Lung microvascular endothelial cell (primary cell): ENCODE measurements at places on chromosomes 6 and 20. TPM values are rescaled to one million over a fixed set of nuclear protein-coding genes. Genes with fewer than 3 reads are reported as not detected.

GRCh38 chr6:136962661-136963060 lies 40.6 kb downstream of the SLC35D3 start:
- peak; percentile 15 for DNase-seq

DNA sequence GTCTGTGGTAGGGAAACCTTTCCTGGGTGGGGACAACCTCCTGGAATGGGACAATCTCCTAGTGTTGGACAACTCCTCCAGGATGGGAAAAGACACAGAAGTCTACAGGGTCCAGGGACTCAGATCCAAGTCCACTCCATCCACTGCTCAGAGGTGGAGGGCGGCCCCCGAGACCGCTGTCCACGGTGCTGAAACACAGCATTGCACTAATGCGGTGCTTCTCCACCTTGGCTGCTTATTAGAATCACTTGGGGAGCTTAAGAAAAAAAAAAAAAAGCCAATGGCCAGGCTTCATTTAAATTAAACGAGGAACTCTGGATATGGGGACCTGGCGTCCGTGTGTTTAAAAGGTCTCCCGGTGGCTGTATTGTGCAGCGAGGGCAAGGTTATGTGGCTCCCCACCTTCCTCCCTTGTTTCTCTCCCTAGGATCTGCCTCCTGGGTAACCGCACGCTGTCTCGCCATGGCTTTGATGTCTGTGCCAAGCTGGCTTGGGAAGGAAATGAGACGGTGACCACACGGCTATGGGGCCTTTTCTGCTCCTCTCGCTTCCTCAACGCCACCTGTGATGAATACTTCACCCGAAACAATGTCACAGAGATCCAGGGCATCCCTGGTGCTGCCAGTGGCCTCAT lies 12.0 kb downstream of the SLC12A5 start:
- DNase-seq, result peak; percentile 58

- DNase-seq, result no peak
Observed at GRCh38 chr6:134207421-134207820, 110.5 kb downstream of the SGK1 start.

- no peak for DNase-seq
Observed at GRCh38 chr6:156131221-156131903, 645.8 kb upstream of the ARID1B start.

DNA sequence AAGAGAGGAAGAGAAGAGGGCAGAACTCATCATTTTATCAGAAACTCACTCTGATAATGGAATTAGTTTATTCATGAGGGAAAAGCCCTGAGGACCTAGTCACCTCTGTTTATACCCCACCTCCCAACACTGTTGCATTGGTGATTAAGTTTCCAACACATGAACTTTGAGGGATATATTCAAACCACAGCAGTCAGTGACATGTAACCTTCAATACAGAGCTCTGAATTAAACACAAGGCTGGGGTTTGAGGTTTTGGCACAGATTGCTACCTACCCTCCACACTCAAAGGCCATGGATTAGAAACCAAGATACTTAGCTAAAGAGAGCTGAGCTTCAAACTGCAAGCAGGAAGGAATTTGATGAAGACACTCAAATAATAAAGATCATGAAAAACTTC lies 48.5 kb upstream of the MOCS1 start:
- DNase-seq, result no peak

DNA sequence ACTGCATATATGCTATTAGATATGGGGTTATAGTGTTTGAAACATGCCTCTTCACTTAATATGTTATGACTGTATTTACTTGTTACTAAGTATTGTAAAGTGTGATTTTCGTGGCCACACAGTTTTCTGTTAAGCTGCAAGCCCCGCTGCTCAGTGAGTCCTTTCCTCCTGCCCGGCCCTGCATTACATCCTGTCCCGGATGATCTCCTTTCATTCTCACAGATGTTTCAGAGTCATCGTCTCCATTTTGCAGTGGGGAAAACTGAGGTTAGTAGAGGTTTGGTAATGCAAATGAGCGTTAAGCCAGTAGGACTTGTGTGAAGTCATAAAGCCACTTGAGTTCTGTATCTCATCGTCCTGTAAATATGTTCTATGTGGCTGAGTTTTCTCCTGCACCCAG lies 155.5 kb downstream of the CFAP61 start:
- DNase-seq, result no peak

DNA sequence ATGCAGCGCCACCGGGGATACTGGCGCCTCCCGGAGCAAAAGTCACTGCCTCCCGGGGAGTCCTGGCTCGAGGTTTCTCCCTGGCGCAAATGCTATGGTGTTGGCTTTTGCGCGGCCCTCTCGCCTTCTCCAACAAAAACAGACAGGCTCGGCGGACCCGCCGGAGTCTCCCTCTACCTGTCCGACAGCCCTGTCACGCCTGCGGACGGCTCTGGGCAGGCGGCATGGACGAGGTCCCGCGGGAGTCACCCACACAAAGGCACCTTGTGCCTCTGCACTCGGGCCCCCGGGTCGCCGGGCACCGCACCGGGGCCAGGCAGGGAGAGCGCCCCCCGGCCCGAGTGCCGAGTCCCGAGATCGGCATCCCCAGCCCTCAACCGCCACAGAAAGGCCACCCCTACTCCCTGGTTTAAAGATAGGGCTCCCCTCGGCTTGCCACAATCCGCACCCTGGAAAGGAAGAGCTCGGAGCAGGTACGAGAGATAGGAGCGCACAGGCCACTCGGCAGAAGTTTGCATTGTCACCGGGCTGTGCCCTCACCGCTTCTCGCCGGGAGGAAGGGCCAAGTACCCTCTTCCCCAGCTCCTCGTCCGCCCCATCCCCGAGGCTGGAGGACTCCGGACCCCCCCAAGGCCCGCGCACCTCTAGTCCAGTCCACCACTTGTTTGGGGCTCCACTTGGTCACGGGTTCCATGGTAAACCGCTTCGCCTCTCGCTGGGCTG lies 903 bp downstream of the CNKSR3 start:
- DNase-seq, result peak; percentile 42

DNA sequence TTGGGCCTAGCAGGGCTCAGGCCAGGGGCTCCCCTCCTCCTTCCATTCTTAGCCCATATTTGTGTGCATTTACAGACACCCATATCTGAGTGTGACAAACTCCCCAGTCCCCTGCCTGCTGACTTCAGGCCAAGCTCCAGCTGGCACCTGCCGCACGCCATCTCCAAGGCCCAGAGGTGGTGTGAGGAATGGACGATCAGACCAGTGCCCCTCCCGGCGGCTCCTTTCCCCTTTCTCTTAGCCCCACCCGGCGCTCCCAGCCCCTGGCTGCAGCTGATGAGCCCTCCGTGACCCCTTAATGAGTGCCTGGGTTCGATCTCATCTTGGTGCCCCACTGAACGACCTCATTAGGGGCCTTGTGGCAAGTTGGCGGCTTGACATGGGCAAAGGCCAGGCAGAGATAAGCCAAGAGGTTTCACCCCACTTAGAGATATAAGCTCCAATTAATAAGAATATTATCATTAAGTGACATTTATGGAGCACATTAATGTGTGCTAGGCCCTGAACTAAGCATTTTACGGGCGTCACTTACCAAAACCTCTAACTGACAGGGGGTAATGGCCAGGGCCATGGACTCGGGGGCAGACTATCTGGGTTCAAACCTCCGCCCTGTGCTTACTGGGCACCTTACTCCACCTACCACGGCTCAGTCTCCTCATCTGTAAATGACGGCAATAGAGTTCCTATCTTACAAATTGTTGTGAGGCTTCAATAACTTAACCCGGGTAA lies 17.5 kb downstream of the ADA start:
- no peak for DNase-seq

FAM110A gene
- 1.3 and 1.4 TPM in 2 replicates for total RNA-seq

WFDC9 gene
- not detected in 2 replicates for total RNA-seq

PDYN gene
- total RNA-seq, result not detected in 2 replicates
